ENCODE measurements at places on chromosomes 3 and 15.

DNA sequence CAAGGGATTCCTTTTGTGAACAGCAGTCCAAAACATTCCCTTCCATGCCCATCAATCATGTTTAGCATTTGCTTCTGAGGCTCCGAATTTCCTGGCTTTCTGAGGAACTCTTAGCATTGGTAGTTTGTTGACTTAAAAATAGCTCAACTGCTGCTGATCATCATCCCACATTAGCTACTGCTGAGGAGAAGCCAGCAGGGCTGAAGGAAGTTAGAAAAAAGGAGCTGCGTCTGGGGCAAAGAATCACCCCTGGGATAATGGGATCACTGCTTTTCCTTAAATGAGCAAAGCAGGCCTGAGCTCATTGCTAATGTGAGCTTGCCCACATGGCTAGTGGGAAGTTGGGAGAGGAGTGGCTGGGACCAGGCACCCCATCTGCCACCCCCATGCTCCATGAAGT is 39.8 kb downstream of the CYP19A1 start:
- DNase-seq, result no peak

DNA sequence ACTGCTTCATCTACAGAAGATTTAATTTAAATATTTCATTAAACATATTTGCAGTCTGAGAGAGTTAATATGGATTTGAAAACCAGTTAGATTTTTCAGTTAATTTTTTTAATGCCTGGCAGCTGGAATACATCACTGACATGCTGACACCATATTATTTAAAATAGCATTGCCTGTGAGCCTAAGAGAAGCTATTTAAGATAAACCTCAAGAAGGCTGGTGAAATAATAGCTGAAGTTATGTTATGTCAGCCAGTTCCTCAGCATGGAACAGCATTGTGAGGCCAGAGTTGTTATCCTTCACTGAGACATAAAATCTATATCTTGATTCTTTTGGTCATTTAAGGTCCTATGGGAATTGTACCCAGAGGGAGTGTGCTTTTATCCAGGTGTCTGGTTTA is 705.2 kb downstream of the NAALADL2 start:
- DNase-seq, result no peak

DNA sequence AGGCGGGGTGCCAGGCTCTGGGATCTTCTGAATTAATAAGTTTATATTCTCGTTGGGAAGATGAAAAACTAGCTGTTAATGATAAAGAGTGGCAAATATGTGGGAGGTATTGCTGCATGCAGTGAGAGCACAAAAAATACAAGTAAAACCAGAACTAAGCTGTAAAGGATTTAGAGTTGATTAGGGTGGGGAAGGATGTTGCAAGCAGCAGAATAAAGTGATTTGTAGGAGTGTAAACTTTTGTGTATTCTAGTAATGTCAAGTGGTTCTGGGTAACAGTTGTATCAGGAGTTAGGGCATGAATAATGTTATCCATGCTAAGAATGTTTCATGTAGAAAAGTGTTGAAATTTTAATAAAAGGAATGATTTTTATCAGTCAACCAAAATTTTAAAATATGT is 18.1 kb downstream of the CRYBG3 start:
- DNase-seq, result no peak

DNA sequence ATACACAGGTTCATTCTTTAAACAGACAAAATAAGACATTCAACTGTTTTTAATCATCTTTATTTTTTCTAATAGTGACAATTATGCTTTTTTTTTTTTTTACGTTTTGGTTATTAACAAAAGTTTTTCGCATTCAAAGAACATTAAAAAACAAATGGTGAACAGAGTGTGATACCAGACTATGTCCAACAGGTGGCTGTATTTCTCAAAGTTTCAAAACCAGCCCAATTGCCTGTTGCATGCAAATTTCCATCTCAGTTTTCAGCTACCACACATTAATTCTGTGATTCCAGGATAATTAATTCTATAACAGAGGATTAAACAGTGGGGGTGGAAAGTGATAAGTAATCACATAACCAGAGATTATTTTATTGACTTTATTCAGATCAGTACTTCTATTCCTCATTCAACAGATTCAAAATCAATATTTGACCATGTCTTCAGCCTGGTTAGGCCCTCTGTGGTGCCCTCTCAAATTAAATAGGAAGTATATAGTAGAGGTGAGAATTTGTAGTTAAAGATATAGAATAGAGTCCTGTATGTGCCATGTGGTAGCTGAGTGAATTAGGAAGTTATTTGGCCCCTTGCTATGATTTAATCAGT is 122.2 kb upstream of the DCBLD2 start:
- peak; percentile 61 for DNase-seq

DNA sequence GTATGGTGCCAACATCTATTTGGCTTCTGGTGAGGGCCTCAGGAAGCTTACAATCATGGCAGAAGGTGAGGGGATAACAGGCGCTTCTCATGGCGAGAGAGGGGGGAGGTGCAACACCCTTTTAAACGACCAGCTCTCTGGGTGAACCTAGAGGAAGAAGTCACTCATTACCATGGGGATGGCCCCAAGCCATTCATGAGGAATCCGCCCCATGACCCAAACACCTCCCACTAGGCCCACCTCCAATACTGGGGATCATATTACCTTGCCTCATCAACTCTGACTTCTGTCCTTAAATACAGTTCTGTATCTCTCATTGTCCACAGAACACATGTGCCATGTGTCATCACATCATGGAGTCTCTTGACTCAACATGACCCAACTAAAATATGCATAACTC is 37.5 kb upstream of the CLRN1 start:
- DNase-seq, result no peak

DNA sequence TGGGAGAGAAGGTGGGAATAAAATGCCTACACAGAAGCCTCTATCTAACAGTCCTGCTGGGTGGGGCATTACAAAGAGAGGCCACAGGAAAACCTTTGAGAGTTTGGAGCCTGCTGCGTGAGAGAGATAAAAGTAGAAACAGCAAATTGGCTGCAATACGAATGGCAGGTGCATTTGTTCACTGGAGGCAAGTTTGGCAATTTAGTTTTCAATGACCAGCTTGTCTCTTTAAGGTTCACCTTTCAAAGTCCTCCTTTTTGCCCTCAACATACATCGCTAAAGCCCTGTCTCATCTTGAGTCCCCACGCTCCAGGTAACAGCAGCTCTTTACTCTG is 405.7 kb downstream of the LSAMP start:
- no peak for DNase-seq

All from myocyte (in vitro differentiated cells).